ENCODE measurements at places on chromosomes 1 and 21. TPM values are rescaled to one million over a fixed set of nuclear protein-coding genes. Genes with fewer than 3 reads are reported as not detected.
A peak's percentile ranks its signal among the peaks of the same experiment; 100 is the strongest.

CDC42 gene
- total RNA-seq = 331 TPM

DNA sequence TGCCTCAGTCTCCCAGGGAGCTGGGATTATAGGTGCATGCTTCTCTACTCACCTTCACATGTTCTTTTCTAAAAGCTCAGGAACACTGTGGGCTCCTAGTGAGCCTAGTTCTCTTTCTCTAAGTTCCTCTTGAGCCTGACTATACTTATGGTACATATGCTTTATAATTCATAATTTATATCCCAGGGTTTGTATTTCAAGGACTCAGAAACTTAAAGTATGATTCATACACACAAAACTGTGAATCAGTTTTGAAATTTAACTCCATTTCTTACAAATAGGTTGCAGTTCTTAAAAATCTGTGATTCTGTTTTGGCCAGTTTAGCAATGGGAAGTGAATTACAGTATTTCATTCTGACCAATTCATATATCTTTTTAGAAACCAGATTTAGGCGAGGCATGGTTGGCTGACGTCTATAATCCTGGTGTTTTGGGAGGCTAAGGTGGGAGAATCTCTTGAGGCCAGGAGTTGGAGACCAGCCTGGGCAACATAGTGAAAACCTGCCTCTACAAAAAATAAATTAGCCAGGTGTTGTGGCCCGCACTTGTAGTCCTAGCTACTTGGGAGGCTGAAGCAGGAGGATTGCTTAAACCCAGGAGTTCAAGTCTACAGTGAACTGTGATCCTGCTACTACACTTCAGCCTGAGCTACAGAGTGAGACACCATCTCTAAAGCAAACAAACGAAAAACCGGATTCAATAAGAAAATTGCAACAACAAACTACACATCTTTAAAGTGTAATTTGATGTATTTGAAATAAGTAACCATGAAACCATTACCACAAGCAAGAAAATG, 15.6 kb downstream of the RASAL2 start:
- no peak for DNase-seq

DNA sequence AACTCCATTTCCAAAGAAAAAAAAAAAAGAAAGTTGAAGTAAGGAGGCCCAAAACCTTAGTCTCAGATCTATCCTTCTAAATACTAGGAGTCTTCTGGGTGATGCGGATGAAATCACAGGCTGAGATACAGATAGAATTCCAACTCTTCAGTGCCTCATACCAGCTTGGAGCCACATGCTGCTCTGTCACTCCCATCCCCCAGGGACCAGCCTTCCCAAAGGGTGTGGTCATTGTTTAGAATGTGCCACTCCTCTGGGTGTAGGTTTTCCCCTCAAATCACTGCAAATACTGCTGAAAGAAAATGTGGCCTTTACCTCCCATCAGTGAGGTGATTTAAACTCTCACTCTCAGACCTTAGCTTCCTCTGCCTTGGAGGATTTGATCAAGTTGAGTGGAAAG, 112.9 kb downstream of the CDC7 start:
- no peak for DNase-seq

DNA sequence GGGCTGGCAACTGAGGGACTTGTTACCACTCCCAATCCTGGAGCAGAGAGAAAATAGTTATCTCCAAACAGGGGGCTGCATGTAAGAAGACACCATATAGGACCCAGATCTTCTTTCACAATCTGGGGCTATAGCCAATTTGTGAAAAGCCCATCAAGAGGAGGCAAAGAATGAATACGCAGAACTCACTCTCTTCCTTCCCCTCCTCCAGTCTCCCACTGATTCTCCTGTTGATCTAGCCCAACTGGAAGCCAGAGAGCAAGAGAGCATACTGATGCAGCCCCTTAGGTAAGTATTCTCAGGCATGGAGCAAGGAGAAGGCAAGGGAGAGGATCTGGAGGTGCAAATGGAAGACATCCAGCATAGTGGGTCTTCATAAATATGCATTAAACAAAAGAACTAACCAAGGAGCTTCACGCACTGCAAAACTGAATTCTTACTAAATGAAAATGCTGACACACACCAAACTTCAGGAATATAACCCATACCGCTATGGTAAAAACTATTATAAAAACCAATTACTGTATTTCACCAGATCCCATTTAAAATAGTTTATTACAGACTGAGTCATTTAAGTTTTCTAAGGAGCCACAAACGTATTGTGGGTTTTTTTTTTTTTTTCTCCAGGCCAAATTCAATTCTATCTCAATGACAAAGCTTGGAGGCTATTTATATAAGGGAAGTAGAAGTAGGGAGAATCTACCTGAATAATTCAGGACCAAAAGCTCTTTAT, 15.5 kb upstream of the HMGB4 start:
- no peak for DNase-seq

DNA sequence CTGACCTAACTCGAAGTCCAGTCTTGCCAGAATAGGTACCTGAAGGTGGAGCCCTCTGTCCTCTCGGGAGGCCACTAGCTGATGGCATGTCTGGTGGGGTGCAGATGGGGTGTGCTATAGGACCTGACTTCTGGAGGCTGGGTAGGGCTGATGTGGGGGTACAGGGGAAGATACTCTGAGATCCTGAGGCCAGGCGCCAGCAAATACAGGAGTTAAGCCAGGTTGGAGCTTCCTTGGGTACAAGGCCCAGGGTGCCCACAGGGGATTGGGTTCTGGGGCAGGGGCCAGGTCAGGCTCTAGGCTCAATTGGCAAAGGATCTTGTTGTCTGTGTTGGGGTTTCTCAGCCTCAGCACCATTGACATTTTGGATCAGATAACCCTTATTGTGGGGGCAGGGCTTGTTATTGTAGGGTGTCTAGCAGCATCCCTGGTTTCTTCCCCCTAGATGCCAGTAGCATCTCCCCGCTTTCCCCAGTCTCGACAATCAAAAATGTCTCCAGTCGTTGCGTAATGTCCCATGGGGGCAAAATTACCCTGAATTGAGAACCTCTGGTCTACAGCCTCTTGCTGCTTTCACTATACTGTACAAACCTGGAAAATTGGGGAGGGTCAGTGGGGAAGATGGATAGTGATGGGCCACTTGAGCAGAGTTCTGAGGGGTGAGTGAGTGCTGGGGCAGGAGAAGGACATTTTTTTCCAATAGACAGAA, 9.2 kb downstream of the PTPRF start:
- no peak for DNase-seq

DNA sequence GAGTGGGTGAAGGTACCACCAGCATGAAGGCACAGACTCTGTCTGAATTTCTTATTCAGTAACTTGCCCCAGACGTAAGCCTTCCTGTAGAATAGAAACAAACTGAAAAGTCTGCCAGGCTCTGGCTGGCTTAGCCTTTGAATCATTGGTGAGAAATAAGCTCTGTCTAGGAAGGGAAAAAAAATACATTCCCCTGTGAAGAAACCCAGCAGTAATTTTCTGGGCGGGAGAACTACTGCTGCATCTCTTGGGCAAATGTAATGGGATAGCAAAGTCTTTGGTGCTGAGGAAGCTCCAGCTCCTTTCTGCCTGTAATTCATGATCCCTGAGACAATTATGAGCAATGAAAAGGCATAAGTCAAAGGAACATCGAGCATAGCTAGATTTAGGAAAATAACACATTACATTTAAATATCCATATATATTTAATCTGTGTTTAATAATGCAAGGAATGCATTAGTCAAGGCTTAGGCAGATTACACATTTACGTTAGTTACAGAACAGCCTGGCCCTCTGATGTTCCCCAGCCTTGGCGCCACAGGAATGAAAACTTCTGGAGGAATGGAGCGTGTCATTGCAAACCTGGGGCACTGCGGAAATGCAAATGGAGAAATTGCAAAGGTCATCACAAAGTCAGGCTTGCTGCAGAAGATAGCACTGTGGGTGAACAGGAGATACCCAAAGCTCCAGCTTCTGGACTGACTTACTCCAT, 216.3 kb upstream of the CAMK1G start:
- no peak for DNase-seq

DNA sequence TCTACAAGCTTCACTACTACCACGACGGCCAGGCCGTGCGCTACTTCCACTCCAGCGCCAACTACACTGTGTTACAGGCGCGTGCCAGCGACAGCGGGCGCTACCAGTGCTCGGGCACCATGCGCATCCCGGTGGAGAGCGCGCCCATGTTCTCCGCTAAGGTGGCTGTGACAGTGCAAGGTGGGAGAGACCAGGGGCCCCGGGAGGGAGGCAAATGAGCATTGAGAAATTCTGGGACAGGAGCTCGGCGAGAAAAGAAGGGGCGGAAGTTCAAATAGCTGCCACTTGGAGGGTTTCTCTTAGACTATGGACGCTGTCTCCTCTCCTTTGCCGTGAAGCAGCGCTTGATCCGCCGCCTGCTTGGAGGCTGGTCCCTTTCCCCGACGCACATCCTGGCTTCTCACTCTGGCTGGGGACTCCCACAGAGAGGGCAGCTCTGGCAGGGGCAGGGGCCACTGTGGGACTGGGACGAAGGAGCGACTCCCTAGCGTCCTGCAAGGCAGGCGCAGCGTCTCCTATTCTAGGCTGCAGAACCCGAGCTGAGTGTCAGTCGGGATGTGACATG, 4.6 kb downstream of the FCRLB start:
- peak; percentile 73 for DNase-seq

F13B gene
- not detected for total RNA-seq

DNA sequence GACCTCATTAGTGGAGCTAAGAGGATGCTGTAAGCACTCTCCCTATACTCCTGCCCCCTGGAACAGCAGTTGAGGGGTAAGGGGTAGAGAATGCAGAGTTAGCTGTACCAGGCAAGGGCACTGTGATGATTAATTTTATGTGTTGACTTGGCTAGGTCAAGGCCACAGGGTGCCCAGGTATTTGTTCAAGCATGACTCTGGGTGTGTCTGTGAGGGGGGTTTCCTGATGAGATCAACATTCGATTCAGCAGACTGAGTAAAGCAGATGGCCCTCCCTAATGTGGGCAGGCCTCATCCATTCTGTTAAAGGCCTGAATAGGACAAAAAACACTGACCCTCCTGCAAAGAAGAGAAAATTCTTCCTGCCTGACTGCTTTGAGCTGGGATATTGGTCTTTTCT, 110.8 kb downstream of the KCND3 start:
- peak; percentile 31 for DNase-seq

SPATA45 gene
- not detected for total RNA-seq

DNA sequence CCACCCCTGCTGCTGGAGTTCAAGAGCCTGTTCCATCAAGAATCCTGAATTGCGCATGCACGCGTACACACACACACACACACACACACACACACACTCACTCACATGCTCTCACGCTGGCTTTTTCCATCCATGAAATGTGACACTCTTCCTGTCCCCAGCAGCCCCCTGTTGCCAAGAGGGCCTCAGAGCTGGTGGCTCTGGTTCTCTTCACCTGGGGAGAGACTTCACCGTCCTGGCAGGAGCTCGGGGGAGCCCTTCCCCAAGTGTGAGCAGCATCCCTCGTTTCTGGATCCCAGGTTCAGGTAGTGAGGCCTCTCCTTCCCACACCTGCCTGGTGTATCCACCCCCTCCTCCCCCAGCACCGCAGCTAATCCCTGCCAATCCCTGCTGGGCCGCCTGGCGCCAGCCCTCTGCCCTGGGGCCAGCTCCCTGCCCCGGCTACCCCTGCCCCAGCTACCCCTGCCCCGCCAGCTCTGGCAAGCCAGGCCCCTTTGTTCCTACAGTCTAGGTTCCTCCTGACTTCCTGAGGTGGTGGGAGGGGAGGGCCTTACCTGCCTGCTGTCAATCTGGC, 9.9 kb downstream of the PLOD1 start:
- DNase-seq = no peak

All from Caki2 (cell line).